Kasumi-1 (cell line): ENCODE measurements at places on chromosomes 2 and 18.

- DNase-seq = no peak
These were observed 2.5 kb downstream of the GALNT3 start for GRCh38 chr2:165791421-165792103.

GRCh38 chr2:235940330-235940729 lies 227.9 kb downstream of the GBX2 start:
- no peak for DNase-seq

DNA sequence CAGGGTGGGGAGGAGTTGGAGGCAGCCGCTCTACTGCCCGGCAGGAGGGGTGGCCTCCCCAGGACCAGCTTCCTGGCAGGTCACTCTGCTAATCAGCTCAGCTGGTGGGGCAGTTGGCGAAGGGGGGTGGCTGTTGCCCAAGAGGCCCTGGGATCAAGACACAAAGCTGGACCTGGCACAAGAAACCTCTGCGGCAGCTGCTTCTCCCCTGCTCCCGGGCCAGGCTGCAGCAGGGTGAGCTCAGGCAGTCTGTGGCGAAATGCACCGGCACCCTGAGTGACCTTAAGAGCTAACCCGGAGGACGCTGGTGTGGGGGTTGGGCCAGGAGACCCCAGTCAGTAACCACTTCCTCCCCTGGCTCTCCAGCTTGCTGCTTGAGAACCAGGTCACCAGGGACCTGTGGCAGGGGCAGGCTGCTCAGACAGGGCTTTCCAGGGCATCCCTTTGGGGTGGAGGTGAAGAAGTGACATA lies 31.1 kb downstream of the TOGARAM2 start:
- peak; percentile 55 for DNase-seq

DNA sequence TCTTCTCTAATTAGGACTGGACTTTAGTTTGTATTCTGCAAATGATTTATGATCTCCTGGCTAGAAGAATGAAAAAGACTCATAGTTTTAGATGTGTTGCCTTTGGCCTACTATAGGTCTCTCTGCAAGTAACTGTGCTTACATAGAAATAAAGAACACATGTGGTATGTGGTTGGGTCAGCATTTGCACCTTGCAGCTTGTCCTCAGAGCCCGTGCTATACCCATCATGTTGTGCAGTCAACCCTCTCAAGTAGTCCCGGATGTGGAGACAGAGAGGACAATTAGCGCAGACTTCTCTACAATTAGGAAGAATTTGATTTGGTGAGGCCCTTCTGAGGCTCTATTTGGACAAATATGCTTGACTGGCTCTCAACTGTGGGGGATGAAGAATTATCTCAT lies 203.7 kb upstream of the ITGA4 start:
- DNase-seq = no peak

- no peak for DNase-seq
These were observed 386.5 kb upstream of the DCC start for GRCh38 chr18:51953521-51953920.

GRCh38 chr2:152410165-152410597 lies 75.2 kb downstream of the FMNL2 start:
- DNase-seq = no peak

DNA sequence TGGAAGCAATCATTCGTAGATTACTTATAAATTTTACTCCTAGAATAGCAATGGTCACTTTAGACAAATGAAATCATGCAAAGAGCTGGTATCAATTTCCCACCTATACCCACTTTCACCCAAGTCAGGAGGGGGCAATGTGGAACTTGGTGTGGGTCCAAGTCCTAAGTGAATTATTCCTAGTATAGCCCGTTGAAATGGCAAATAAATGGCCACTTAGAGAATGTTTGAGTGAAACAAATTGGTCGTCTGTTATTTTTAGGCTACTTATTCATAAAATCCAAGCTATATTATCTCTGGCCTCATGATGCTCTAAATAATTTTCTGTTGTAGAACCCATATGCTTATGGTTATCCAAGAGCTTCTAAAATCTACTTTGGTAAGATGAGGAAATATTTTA lies 98.1 kb downstream of the MYO3B start:
- DNase-seq = no peak

DNA sequence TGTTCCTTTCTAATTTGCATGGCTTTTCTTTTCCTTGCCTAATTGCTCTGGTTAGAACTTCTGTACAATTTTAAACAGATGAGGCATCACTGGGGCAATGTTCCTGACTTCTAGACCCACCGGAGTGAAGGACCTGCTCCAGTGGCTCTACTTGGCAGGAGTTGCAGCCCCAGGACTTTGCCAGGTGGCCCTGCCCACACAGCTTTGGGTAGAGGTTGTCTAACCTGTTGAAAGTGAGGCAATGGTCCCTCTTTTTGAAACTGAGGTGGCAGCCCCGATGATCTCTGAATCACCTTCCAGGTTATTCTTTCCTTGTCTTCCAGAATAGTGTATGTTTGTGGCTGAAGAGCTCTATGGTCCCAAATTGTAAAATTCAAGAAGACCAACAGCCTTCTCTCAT lies 29.9 kb upstream of the ZNF512 start:
- DNase-seq = no peak
